Endothelial cell (in vitro differentiated cells): ENCODE measurements at places on chromosomes 2 and 18. TPM values are rescaled to one million over a fixed set of nuclear protein-coding genes. Genes with fewer than 3 reads are reported as not detected.

GRCh38 chr18:13446024-13446423 lies 227.5 kb downstream of the LDLRAD4 start:
- no peak for DNase-seq

DNA sequence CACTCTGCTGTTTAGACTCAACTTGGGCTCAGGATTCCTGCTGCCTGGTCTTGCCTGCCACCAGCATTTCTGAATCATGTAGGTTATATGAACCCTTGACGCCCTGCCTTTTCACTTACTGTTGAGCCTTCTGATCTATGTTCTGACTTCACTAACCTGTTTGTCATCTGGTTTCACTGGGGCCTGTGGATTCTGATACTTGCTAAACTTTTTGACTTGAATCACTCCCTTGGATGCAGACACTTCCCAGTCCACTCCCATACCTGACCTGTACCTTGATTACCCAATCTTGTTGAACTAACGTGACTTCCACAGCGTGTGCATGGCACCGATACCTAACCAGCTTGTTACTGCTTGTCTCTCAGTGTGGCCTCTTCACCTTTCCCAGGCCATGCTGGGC lies 35.6 kb upstream of the SPAG16 start:
- DNase-seq = no peak

RAD51AP2 gene
- total RNA-seq = 0.44 TPM

DNA sequence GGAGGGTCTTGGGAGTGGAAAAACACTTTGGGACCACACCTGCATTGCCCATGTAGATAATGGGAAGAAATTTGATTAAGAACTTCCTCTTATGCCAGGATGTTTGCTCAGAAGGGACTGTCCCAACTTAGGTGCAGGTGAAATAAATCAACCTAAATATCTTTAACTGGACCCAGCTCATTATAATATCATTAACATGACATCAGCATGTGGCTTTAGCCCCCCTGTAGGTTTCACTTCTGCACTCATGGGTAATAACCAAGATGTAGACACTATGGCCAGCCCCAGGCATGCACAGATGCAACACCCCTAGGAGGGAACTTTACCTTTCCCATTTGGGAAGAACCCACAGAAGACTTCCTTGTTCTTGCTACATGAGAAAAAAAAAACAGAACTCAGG lies 227.4 kb upstream of the ZNF804A start:
- no peak for DNase-seq

PRSS56 gene
- total RNA-seq = not detected
